ENCODE measurements at places on chromosomes 5 and 9.

GRCh38 chr5:160333721-160334120 lies 21.4 kb upstream of the CCNJL start:
- DNase-seq, result no peak

DNA sequence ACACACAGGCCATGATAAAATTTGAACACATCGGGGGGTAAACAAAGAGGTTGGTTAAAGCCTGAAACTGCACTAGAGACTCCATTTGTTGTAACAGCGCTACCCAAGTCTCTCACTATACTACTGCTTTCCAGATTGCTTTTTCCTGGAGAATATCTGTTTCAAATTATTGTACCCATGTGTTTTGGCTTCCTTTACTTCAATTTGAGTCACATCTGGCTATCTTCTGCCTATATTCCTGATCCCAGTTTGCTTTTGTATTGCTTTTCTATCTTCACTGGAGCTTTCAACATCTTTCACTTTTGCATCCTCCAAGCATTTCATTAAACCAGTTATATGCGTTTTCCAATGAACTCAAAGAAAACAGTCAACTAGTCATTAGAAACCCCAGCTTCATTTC lies 404.7 kb downstream of the MLLT3 start:
- no peak for DNase-seq

DNA sequence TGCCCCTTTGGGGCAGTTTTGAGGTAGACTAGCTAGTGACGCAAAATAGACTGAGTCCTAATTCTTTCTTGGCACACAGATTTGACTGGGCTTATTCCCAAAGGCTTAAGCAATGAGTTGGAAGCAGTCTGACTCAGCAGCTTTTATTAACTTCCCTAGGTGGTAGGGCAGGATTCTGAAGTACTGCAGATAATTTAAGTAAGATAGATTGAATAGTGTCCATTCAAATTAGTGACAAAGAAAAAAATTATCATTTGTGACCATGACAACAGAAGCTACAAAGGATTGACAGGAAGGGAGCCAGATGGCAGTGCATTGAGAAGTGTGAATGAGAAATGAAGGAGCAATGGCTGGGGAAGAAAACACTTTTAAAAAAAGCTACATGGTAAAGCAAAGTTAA lies 649.4 kb downstream of the CDH9 start:
- DNase-seq, result no peak

- DNase-seq, result no peak
Measured at GRCh38 chr5:159913501-159913900, 2.8 kb upstream of the ADRA1B start.

GRCh38 chr9:15572200-15572770 lies 19.4 kb downstream of the CCDC171 start:
- peak; percentile 6 for DNase-seq

GRCh38 chr5:151700820-151701219 lies 14.1 kb upstream of the SPARC start:
- no peak for DNase-seq

DNA sequence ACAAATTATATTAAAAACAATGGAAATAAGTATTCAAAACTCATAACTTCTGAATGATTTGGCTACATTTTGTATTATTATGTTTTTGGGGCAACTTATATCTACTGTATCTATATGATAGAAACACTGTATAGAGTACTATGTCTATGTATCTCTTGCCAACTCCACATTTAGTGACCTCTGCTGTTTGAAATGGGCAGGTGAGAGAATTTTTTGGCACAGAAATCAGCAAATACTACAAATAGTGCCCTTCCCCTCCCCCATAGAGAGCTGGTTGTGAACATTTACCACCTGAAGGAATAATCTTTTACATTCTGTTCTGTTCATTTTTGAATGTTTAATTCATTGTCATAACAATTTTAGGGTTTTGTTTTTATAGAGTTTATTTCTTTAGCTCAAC lies 545.3 kb downstream of the PDE4D start:
- no peak for DNase-seq

GRCh38 chr5:158519433-158520021 lies 580.2 kb downstream of the EBF1 start:
- no peak for DNase-seq

DNA sequence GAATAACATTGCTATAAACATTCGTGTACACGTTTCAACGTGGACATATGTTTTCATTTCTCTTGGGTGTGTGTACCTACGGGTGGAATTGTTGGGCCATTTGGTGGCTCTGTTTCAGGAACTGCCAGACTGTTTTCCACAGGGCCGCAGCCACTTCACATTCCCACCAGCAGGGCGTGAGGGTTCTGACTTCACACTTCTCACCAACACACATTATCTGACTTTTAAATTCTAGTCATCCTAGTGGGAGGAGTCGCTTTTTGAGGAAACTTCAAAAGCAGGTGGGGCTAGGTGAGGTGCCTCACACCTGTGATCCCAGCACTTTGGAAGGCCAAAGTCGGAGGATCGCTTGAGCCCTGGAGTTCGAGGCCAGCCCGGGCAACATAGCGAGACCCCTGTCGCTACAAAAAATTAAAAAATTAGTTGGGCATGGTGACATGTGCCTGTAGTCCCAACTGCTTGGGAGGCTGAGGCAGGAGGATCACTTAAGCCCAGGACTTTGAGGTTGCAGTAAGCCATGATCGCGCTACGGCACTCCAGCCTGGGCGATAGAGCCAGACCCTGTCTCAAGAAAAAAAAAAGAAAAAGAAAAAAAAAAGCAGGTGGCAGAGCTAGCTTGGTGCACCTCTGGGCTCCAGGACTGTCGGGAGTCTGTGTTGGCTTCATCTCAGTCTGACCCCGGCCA lies 28.5 kb downstream of the TSPAN17 start:
- peak; percentile 52 for DNase-seq

DNA sequence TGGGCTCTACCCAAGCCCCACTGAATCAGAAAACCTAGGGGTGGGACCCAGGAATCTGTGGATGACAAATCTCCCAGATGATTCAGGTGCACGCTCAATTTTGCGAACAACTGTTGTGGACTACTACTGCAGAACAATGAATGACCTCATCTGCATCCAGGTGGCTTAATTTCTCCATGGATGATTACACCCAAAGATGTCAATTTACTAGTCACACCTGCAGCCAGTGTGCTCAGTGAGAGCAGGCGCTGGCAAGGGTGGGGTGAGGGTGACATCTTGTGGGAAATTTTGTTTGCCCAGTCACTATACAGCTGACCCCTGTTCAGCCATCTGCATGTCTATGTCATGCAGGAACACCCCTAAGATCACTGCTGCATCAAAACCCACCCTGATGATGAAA lies 118.2 kb downstream of the ENTREP1 start:
- DNase-seq, result no peak

DNA sequence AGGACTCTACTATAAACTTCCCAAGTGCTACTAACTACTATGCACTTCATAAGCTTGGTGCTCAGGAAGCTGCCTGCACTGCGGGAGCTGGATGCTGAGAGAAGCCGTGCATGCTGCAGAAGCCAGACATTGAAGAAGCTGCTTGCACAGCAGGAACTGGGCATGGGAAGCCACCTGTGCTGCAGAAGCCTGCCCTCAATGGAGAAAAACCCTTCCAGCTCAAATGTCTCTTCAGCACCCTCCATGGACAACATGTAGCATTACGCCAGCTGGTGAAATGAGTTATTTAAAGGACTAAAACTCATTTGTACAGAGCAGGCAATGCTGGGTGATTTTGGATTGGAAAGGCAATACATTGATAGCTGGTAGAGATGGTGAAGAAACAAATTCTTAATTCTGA lies 247.2 kb downstream of the KIF4B start:
- peak; percentile 21 for DNase-seq

- DNase-seq, result no peak
Measured at GRCh38 chr9:103649086-103649485, 445.0 kb upstream of the SMC2 start.

GRCh38 chr5:61177070-61177469 lies 14.8 kb upstream of the SMIM15 start:
- no peak for DNase-seq

DNA sequence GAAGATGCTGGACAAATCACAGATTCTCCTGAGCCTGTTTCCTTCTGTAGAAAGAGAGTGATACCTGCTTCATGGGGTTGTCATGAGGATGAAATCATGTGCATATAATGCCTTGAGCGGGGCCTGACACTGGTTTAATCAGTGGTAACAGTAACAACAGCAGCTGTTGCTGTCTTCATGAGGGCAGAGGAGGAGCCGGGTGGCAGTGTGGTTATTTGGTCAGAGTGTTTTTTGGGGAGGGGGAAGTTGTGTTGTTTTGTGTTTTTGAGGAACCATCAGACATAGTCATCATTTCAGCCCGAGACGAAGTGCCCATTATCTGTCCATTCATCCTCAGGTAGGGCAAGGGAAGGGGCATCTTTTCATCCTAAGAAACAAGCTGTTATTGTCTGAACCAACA lies 44.0 kb downstream of the NEURL1B start:
- no peak for DNase-seq

All from HEK293T (cell line).